ENCODE measurements at places on chromosomes 1 and 21.
A peak's percentile ranks its signal among the peaks of the same experiment; 100 is the strongest.

- H3K27me3 ChIP-seq, result no peaks in the 10 kb centered on the region
- no peak overlapping the region for H3K4me3 ChIP-seq
- no peaks in the 10 kb centered on the region for H3K4me1 ChIP-seq
- no peak for DNase-seq
- H3K27ac ChIP-seq, result no peak overlapping the region
- H3K36me3 ChIP-seq, result no peaks in the 10 kb centered on the region
These were observed 202.7 kb downstream of the BACH1 start for GRCh38 chr21:29501451-29501850.

DNA sequence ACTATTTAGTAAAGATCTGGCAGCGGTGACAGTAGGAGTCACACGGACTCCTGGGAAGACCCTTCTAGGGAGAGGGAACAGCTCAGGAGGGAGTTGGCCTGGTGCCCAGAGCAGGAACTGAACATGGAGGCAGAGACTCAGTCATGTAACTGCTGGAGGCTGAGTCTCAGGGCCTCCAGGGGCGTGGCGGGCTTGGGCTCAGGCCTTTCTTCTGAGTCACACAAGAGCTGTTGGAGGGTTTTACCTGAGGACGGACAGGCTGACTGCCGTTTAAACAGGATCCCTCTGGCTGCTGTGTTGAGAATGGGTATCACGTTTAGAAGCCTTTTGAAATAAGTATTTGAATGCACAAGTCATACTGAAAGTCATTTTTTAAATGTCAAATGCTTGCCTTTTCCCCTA, 7.2 kb upstream of the ETS2 start:
- no peaks in the 10 kb centered on the region for H3K27me3 ChIP-seq
- peak overlapping the region; percentile 41 for H3K27ac ChIP-seq
- H3K4me3 ChIP-seq, result no peak overlapping the region
- H3K36me3 ChIP-seq, result no peaks in the 10 kb centered on the region
- no peak for DNase-seq

DNA sequence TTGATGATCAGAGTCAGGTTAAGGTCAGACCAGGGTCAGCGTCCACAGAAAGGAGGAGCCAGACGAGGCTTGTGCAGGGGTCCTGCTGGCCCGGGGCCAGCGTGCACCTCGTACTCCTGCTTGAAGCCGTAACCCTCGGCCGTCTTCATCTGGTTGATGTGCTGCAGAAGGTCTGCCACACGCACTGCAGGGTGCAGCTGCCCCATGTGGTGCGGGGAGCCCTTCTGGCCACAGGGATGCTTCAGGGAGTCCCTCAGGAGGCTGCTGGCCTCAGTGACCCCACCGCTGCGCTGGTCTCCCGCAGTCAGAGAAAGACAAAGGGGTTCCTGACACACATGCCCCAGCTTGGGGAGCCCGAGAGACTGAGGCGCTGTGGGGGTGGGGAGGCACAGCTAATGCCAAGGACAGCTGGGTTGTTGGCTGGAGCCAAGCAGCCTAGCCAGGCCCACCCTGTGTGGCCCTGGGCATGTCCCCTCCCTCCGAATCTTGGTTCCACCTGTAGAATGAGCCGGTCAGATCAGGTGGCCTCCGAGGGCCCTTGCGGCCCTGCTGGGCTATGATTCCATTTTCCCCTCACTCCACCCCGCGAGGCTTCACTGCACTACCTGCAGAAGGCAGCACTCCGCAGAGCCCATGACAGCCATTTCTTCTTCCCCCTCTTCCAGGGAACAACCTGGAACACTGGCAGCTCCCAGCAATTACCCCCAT, 251.9 kb downstream of the PTPRU start:
- H3K27me3 ChIP-seq, result no peaks in the 10 kb centered on the region
- no peak for DNase-seq
- no peaks in the 10 kb centered on the region for H3K4me1 ChIP-seq

GRCh38 chr1:15214527-15214926, 32.5 kb upstream of the FHAD1 start:
- H3K36me3 ChIP-seq, result no peaks in the 10 kb centered on the region
- H3K4me1 ChIP-seq, result peaks cover 22% of the 10 kb centered on the region
- H3K4me3 ChIP-seq, result no peak overlapping the region
- H3K27me3 ChIP-seq, result no peaks in the 10 kb centered on the region

DNA sequence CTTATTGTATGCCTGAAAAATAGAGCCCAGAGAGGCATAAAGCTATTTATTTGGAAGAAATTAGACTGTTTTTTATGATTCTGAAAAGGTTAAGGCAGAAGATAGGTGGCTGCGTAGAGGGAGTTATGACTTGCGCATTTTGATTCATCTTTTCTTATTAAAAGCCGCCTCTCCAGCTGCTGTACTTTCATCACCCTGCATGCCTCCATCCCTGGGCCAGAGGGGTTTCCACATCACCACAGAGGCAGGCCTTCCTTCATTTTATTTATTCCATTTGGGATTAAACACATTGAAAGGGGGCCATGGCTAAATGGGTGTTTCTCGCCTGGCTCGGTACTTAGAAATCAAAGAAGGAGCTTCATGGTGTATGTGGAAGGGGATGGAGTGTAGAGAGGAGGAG, 14.6 kb upstream of the RGS8 start:
- peaks cover 6% of the 10 kb centered on the region for H3K4me1 ChIP-seq
- H3K27me3 ChIP-seq, result no peaks in the 10 kb centered on the region
- no peak overlapping the region for H3K4me3 ChIP-seq
- H3K27ac ChIP-seq, result no peak overlapping the region

- DNase-seq, result no peak
- no peaks in the 10 kb centered on the region for H3K36me3 ChIP-seq
- H3K27ac ChIP-seq, result no peak overlapping the region
- H3K4me3 ChIP-seq, result no peak overlapping the region
These were observed 6.6 kb upstream of the GNG12 start for GRCh38 chr1:67839826-67840225.

DNA sequence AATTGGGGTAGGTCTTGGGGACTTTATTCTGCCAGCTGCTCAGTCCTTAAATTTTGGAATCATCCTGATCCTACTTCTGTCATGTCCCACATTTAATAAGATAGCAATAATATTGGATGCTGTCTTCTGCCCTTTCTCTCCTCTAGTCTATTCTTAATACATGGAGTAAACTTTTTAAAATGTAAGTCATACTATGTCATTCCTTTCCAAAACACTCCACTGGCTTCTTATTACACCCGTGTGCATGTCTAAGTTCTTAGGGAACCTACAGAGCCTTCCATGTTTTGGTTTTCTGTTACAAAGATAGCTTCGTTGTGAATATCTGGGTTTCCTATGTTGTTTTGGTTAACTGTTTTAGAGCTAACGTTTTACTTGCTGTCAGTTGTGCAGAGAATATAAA, 35.1 kb downstream of the USP25 start:
- H3K4me1 ChIP-seq, result no peaks in the 10 kb centered on the region
- H3K36me3 ChIP-seq, result peaks cover 5% of the 10 kb centered on the region
- no peaks in the 10 kb centered on the region for H3K27me3 ChIP-seq
- no peak overlapping the region for H3K27ac ChIP-seq
- DNase-seq, result no peak

- no peak for DNase-seq
- H3K4me1 ChIP-seq, result peaks cover 7% of the 10 kb centered on the region
- no peak overlapping the region for H3K27ac ChIP-seq
These were observed 11.8 kb downstream of the MRPS6 start for GRCh38 chr21:34085129-34085528.

DNA sequence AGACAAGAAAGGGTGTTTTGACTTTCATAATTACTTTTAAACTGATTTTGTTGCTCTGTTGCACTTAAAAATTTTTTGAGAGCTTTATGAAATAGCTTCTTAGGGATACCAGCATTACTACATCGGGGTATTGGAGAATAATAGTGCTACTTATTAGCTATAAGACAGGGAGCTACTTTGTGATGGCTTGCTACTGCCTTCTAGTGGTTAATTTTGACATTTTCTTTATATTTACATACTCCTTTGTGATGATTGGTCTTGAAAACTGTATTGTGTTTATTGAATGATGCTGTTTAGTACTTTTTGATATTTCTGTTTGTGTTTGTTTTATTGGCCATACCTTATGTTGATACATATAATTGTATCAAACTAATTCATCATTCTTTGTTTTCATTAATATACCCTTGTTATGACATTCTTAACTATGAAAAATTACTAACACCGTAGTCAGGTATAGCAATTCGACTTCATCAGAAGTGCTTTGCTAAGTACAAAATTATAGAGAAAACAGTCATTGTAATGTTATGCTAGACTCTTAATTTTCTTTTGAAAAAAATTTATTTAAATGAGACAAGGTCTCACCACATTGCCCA, 85.5 kb downstream of the CLIC4 start:
- H3K27ac ChIP-seq, result no peak overlapping the region
- no peaks in the 10 kb centered on the region for H3K36me3 ChIP-seq
- H3K4me3 ChIP-seq, result no peak overlapping the region
- no peaks in the 10 kb centered on the region for H3K4me1 ChIP-seq
- no peaks in the 10 kb centered on the region for H3K27me3 ChIP-seq
- DNase-seq, result no peak

GRCh38 chr1:183032122-183032921, 9.1 kb downstream of the LAMC1 start:
- no peak for DNase-seq
- peaks cover 28% of the 10 kb centered on the region for H3K4me1 ChIP-seq
- H3K27me3 ChIP-seq, result no peaks in the 10 kb centered on the region
- H3K27ac ChIP-seq, result no peak overlapping the region

- H3K4me1 ChIP-seq, result peaks cover 32% of the 10 kb centered on the region
- H3K4me3 ChIP-seq, result no peak overlapping the region
- peak overlapping the region; percentile 21 for H3K27ac ChIP-seq
- DNase-seq, result no peak
These were observed 167.5 kb downstream of the CLIC6 start for GRCh38 chr21:34836103-34836932.

GRCh38 chr1:101183388-101183699, 53.5 kb upstream of the S1PR1 start:
- no peaks in the 10 kb centered on the region for H3K4me1 ChIP-seq
- no peaks in the 10 kb centered on the region for H3K36me3 ChIP-seq
- no peak for DNase-seq

DNA sequence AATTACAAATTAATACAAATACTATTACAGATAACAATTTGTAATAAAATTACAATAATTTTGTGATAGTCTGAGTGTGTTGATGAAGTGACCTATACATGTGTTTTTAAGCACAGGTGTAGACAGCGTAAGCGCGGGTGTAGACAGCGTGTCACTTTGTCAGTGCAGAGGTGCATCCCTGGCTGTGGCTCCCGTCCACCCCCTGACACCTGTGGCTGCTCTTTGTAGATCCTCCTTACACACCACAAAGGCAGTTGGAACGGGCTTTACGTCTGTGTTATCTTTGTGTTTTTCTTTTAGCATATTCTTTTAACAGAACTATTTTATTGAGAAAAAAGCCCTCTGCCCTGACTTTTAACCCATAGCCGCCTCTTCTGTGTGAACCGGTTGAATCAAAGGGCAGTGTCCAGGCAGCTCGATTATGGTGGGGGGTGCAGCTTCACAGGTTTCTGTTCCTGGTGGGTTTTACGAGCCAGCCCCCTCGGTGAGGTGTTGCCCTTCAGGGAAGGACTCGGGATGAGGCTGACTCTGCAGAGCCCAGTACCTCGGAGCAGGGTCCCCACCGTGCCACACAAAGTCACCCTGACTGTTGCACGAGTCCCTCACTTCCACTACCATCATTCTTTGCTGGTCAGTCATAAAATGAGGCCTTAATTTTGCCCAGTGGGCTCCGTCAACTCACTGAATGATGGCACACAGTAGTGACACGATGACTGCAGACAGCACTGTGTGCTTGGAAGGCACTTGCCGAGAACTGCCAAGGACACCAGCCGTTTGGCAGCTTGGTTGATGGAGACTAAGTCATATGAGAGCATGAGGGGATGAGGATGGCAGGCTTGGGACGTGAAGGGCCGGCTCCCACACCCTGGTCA, 86.4 kb upstream of the COL6A1 start:
- no peak for DNase-seq
- no peaks in the 10 kb centered on the region for H3K27me3 ChIP-seq
- H3K36me3 ChIP-seq, result no peaks in the 10 kb centered on the region
- H3K4me1 ChIP-seq, result peaks cover 14% of the 10 kb centered on the region

DNA sequence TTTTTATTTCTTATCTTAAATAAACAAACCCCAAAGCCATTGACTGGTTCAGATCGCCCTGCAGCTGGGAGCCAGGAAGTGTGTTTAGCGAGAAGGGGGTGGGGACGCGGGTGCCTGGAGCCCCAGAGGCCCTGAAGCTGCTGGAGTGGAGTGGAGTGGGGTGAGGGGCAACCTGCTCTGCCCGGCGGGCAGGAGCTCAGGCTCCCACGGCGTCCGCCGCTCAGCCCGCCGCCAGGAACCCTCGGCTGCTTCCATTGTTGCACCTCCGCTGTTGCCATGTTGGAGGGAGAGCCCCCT, 673 bp downstream of the PIK3C2B start:
- no peak for DNase-seq
- peak overlapping the region; percentile 73 for H3K4me3 ChIP-seq
- H3K4me1 ChIP-seq, result peaks cover 17% of the 10 kb centered on the region
- H3K27me3 ChIP-seq, result no peaks in the 10 kb centered on the region
- no peaks in the 10 kb centered on the region for H3K36me3 ChIP-seq

GRCh38 chr1:56249234-56249633, 330.1 kb downstream of the PLPP3 start:
- no peaks in the 10 kb centered on the region for H3K4me1 ChIP-seq
- H3K36me3 ChIP-seq, result no peaks in the 10 kb centered on the region
- no peak for DNase-seq
- H3K27me3 ChIP-seq, result no peaks in the 10 kb centered on the region
- H3K4me3 ChIP-seq, result no peak overlapping the region

DNA sequence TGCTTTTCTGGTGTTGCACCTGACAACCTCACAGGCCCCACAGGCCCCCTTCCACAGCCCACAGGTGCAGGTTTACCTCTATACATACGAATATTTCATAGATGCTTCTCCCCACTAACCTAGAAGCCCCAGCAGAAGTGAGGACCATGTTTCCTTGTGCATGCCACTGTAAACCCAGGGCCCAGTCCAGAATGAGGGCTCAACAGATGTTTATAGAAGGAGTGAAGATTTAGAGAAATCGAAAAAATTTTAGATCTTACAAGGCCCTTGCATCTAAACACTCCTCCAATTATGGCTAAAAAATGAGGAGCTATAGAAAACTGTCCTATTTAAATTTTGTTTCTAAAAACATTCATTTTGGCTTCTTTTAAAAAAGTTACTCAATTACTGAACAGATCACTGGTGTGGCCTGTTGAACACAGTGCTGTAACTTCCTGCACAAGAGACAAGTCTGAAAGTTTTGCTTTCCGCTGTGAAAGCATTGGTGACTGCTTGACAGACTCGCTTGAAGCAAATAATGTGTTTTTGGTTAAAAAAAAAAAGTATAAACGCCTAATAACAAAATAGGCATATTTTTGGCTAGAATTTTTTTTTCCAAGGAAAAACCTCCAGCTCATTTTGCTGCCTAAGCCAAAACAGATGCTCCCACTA, 1.2 kb downstream of the ABCB10 start:
- peaks cover 27% of the 10 kb centered on the region for H3K4me1 ChIP-seq
- H3K4me3 ChIP-seq, result peak overlapping the region; percentile 99
- no peak for DNase-seq
- peak overlapping the region; percentile 87 for H3K27ac ChIP-seq
- no peaks in the 10 kb centered on the region for H3K36me3 ChIP-seq

GRCh38 chr1:168469690-168470089, 74.1 kb downstream of the XCL2 start:
- no peak overlapping the region for H3K4me3 ChIP-seq
- no peak for DNase-seq
- peaks cover 7% of the 10 kb centered on the region for H3K4me1 ChIP-seq

GRCh38 chr1:233037843-233038242, 87.4 kb downstream of the NTPCR start:
- H3K4me3 ChIP-seq, result no peak overlapping the region
- no peak for DNase-seq
- no peak overlapping the region for H3K27ac ChIP-seq
- H3K4me1 ChIP-seq, result no peaks in the 10 kb centered on the region
- no peaks in the 10 kb centered on the region for H3K36me3 ChIP-seq

GRCh38 chr1:203331224-203331623, 19.7 kb downstream of the FMOD start:
- no peak overlapping the region for H3K4me3 ChIP-seq
- peak overlapping the region; percentile 39 for H3K27ac ChIP-seq
- H3K27me3 ChIP-seq, result no peaks in the 10 kb centered on the region
- DNase-seq, result no peak
- no peaks in the 10 kb centered on the region for H3K36me3 ChIP-seq
